Amniotic stem cell (primary cell): ENCODE measurements at places on chromosomes 4 and X.

GRCh38 chr4:151922306-151922705 is 161.5 kb upstream of the GATB start:
- no peak for DNase-seq

DNA sequence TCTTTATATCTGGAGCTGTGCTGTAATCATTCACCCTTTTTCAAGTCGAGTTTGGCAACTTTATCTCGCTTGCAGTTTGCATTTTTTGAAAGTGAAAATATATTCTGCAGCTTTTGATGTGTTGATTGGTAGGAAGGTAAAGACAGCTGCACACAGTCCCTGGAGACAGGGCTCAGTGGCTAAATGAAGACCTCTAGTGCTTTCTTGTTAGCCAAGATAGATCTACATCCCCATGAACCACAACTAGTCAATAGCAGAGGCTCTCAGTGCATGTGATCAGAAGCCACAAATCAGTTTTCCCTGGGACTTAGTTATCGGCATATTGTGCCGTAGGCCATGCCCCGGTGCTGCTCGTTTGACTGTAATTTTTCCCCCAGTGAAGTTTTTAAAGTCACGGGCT is 587.7 kb upstream of the PITX2 start:
- no peak for DNase-seq

DNA sequence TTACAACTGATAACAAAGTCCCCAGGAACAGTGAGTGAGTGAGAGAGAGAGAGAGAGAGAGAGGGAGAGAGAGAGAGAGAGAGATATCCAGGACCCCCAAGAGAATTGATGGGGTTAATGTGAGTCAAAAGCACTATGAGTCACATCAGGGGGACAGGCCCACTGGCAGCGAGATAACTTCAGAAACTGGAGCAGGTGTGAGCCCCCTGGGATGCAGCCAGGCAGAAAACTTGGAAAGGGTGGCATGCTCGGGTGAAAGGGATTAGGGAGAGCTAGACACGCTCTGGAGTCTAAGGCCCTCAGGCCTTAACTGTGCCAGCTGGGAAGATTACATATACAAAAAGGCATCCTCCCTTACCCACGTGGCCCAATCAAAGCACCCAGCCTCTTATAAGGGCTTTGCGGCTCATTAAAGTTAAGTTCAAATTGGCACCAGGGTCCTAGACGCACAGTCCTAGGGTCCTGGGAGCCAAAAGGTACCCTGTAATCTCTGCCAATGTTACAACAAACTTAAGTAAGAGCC is 841 bp downstream of the ACOT9 start:
- peak; percentile 49 for DNase-seq

- no peak for DNase-seq
Measured at GRCh38 chr4:37243051-37243450, 1.5 kb upstream of the NWD2 start.

DNA sequence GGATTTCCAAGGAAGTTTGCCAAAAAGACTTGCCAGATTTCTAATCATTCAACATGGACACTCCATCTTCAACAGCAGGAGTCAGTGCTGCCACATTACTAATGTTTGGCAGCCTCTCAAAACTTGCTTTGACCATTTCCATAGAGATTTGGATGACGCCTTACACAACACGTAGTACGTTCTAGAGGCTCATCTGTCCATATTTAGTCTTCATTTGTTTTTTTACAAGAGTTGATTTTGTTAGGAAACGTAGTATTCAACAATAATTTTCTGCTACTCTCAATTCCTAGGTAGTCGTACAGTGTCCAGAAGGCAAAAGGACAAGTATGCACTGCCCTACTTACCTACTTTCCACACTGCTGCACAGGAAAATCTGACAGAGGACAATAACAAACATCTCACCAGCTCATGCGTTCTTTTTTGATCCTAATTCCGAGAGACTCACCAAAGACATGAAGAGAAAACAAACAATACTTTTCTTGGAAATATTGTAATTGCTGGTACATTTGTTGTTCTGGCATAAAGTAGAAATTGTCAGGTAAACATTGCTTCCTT is 117.3 kb downstream of the SNCA start:
- DNase-seq = no peak

GRCh38 chr4:8364141-8364540 is 76.4 kb downstream of the ACOX3 start:
- no peak for DNase-seq

DNA sequence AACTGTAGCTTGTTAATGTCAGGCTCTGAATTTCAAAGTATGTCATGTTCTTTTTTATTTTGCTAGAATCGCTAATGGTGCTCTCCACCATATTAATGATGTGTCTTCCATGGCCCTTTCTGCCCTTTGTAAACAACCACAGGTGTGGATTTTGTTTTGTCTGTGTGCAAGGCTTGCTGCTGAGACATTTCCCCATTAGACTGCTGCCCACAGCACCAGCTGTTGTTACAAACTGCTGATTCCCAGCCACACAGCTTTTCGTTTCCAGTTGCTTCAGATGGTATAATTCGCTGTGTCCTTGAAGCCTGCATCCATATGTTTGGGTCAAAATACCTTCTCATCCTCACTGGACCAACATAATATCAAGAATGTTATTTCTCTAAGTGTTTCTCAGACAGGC is 32.8 kb downstream of the KCNIP4 start:
- no peak for DNase-seq

DNA sequence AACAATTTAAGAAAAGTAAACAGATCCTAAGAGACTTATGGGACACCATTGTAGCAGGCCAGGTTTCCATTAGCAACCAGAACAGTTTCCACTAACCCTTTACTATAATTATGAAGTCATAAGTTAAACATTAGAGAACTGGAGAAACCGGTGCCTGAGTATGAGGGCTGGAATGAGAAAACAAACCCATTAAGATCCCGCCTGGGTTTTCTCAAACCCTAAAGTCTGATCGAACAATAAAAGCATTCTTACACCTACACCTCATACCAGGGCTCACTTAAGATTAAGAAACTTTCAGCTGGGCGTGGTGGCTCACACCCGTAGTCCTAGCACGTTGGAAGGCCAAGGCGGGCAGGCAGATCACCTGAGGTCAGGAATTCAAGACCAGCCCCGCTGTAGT is 13.7 kb upstream of the DHX15 start:
- no peak for DNase-seq

DNA sequence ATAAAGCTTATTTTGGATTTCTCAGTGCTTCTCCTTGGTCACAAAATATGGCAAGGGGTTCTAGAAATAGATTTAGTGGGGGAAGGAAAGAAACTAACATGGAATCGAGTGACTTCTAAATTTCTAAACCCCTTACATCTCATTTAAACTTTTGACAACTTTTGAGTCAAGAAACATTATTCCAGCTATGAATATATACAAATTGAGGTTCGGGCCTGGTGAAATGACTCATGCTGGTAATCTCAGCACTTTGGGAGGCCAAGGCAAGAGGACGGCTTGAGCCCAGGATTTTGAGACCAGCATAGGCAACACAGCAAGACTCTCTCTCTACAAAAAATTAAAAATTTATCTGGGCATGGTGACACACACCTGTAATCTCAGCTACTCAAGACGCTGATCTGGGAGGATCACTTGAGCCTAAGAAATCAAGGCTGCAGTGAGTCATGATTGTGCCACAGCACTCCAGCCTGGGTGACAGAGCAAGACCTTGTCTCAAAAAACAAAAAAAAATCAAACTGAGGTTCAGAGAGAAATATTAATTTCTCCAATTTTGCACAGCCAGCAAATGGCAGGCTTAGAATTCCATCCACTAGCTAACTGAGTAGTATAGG is 99.8 kb downstream of the ANXA3 start:
- no peak for DNase-seq

DNA sequence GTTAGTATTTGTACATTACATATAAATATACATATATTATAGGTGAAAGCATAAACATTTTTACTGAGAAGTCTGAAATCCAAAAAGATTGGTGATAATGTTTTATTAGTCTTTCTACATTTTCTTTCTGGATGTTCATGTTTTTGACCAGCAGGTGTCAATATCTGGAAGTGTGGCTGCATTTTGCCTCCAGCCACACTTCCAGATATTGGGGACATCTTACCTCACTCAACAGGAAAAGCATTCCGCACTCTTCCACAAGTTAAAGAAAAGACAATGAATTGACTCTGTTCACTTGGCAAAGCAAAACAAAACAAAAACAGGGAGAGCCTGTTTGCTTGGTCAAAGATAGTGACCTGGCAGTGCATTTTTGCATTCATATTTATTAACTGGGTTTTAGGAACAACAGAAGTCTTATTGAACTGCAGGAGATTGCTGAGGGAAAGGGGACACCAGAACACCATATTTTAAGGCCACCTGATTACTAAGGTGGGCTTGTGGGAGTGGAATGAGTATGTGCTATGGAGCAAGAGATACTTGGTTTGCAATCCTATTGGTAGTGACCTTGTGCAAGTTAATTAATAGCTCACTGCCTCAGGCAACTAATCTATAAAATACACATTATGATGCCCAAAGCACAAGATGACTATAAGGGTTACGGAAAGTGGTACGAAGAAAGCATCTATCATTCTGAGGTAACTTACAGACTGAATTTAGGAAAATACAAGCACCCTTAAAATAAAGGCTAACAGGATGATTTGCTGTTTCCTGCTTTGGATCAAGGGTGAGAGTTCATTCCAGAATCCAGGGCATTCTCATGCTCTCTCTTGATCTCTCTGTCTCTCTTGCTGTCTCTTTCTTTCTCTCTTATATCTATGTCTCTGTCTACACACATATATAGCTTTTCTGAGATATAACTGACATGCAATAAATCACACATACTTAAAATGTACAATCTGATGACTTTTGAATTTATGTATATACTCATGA is 389.9 kb upstream of the EMCN start:
- DNase-seq = no peak
